Thyroid gland (tissue), 4 donors: ENCODE measurements at places on chromosomes 3 and 15.

GRCh38 chr3:45841420-45841756 lies 531 bp downstream of the LZTFL1 start:
- DNase-seq = no peak

DNA sequence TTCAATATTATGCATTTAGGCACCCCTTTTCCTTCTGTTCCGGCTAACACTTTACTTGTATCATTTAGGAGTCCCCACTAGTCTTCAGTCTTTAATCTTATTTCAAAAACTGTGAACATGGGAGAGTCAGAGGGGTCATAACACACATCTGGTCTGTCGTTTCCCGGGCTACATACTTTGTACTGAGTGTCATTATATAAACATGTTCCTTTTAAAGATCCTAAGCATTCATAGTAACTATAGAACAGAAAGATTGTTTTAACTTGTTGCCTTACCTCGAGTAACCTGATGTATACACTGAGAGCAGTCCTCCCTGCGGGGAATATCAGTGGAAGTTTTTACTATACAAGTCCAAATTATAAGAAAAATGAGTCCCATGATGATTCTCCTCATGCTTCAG lies 78.2 kb upstream of the VEPH1 start:
- DNase-seq = no peak

DNA sequence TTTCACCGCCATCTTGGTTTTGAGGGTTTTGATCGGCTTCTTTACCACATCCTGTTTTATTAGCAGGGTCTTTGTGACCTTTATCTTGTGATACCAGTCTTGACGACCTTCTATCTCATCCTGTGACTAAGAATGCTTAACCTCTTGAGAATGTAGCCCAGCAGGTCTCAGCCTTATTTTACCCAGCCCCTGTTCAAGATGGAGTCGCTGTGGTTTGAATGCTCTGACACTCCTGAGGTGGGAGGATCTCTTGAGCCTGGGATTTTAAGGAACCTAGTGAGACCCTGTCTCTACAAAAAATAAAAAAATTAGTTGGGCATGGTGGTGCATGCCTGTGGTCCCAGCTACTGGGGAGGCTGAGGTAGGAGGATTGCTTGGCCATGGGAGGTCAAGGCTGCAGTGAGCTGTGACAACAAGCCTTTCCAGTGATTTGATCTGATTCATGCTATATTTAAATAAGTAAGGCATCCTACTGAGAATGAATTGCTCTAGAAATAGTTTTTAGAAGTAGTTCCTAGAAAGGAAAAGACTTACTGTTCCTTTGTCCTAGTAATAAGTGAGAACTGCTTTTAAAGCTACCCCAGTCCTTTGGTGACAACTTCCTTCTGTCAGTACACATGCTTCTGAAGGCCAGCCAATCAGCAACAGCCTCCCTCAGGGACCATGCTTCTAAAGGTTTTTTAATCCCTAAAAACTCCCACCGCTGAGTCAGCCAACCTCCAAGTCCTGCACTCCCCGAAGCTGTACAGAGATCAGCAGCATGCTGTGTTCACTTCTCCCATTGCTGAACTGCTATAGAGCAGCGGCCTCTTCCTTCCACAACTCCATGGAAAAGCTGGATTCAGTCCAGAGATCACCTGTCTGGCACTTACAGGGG lies 9.1 kb upstream of the CEMIP start:
- no peak for DNase-seq

GRCh38 chr3:197465197-197465995 lies 90.4 kb downstream of the BDH1 start:
- DNase-seq = no peak

- DNase-seq = no peak
These were observed 181.7 kb upstream of the DPH6 start for GRCh38 chr15:35727627-35728026.

GRCh38 chr3:107430214-107430995 lies 53.2 kb downstream of the CCDC54 start:
- no peak for DNase-seq

GRCh38 chr15:90808517-90809235 lies 59.7 kb upstream of the FURIN start:
- no peak for DNase-seq

DNA sequence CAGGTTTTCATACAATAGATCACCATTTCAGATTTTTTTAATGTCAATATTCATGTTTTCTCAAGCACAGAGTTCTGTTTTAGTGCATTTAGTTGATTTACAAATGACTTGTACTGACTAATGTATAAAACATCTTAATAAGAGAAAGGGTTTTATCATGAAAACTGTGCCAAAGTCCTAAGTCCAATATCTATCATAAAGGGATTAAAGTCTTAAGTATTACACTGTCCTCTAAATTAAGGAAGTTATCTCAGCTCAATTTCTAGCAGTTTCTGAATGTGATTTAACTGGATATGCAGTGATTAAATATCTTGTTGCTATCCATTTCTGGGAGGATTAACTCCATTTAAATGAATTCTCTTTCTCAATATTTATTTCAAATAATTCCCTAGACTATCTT lies 381.1 kb upstream of the CNTN4 start:
- no peak for DNase-seq

GRCh38 chr15:84570164-84570735 lies 30.6 kb upstream of the ZSCAN2 start:
- peak; percentile 56 for DNase-seq

- no peak for DNase-seq
These were observed 8.7 kb upstream of the PLA2G4F start for GRCh38 chr15:42165106-42165505.
